ENCODE measurements at places on chromosomes 12 and 14.

DNA sequence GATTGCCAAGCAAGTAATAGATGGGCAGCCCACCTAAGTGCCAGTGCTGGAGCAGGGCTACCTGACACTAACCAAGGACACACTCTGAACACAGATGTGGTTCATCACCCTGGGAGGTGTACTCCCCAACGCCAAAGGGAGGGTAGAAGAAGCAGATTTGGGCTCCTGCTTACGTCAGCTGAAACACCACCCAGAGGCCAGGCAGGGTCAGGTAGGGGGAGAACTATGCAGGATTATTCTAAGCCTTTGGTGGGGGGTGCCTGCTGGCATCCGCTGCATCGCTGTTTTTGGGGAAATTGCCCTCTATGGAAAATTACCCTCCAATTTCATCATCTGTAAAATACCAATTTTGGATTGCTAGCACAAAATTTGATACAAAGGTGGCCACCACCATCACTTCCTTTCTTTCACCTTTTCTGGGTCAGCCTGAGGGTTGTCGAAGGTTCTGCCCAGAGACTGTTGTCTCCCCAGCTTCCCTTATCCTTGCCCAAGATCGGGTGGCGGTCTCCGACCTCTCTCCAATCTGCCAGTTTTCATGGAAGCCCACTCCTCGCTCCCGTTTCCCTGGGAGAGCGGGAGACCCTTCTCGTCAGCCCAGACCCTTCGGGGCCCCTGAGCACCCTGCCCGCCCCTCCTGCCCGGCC, 535 bp downstream of the BIN2 start:
- DNase-seq: no peak

- DNase-seq: no peak
Measured at GRCh38 chr12:68498736-68499135, 112.0 kb upstream of the RAP1B start.

- DNase-seq: no peak
Measured at GRCh38 chr14:36517242-36518030, 2.6 kb downstream of the NKX2-1 start.

DNA sequence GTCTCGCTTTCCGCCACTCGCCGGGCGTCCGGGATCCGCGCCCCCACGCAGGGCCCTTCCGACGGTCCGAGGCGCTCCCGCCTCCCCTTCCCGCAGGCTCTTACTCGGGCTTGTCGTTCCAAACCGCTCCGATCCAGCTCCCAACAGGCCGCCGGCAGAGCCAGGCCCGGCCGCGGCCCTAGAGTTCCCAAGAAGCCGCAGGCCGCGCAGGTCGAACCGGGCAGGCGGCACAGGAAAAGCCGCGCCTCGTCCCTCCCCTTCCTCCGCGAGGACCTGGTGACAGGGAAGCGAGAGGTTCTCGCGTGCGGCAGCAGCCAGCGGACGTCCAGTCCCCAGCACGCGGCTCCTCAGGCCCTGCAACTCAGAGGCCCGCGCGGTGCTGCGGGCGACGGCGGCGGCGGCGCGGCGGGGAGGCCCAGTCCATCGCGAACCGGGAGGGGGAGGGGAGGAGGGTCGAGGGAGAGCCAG, 272 bp downstream of the HECTD1 start:
- DNase-seq: no peak

DNA sequence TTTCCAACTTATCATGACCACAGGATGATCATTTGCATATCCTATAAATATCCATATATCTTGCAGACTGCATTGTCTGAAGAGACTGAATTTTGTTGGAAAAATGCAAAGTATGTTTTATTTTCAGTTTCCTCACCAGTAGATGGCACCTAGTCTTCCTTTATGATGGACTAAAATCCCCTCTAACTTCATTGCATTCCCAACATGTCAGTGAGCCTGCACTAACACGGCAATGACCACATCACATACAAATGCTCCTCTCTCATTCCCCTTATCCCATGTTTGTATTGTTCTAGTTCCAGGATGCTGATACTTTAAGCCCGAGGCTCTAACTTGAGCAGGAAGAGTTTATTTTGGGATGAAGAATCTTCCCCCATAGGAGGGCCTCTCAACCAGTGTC, 24.7 kb upstream of the MYBPC1 start:
- DNase-seq: peak; percentile 47

GRCh38 chr12:27843714-27844245, 63.7 kb upstream of the MANSC4 start:
- DNase-seq: no peak

- no peak for DNase-seq
Measured at GRCh38 chr14:88983755-88984154, 159.3 kb downstream of the TTC8 start.

Data from PC-9 (cell line).